ENCODE measurements at places on chromosomes 5 and 9.

- DNase-seq: no peak
These were observed 34.2 kb upstream of the GRPEL2 start for GRCh38 chr5:149310947-149311658.

DNA sequence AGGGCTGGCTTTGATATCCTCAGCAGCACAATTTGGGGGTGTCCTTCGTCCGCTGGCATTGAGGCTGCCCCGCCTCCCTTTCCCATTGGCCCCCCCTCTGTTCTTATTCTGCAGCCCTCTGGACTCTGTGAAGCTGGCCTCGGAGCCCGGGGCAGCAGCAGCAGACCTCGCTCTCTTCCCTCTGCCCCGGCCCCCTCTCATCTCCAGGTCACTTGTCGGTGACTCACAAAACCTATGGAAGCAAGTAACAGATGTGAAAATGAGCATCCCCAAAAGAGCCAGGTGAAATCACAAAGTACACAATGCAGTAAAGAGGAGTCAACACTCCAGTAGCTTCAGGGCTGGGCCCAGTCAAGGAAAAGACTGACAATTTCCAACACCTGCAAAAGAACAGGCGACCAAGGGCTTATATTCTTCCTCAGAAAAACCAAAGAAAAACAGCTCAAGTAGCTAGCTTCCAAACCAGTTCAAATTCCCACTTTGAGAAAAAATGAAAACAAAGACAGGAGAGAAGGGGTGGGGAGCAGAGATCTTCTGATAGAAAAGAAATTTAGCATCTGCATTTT lies 97.5 kb downstream of the ZNF608 start:
- no peak for DNase-seq

- DNase-seq: no peak
These were observed 129.5 kb downstream of the NIPBL start for GRCh38 chr5:37005946-37006540.

- no peak for DNase-seq
These were observed 165.5 kb upstream of the CD180 start for GRCh38 chr5:67361932-67362729.

GRCh38 chr5:102895234-102895633 lies 140.1 kb downstream of the PAM start:
- DNase-seq: no peak

- DNase-seq: no peak
These were observed 412.7 kb downstream of the ACTL7B start for GRCh38 chr9:108443019-108443633.

DNA sequence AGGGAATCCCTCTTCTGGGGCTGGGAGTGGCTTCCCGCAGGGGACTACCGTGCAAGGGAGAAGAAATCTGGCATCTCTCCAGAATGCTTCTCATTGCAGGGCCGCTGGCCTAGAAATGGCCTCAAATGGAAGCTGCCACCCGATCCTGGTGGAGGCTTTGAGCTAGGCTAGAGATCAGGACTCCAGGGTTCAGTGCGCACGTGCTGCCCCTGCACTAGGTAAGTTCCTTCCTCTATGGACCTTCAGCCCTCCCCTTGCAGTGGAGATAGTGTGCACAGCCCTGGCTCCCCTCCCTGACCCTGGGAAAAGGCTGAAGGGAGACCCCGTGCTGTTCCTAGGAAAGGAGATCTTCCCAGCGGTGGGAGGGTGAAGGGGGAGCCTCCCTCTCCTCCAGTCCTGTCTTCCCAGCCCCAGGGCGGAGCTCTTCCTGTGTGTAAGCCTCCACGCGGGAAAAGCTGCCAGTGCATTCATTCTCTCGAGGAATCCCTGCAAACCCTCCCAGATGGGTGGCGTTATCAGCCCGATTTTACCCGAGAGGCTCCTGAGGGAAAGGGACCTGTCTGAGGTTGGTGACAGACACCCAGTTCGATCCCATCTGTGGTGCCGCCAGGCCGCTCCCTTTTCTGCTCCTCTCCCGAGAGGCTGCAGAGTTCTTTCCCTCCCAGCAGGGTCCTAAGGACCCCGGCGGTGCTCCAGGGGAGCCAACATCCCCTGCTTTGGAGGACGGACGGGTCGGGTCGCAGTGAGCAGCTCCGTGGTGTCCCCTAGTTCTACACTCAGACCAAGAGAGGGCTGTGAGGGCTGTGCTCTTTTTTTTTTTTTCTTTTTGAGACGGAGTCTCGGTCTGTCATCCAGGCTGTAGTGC lies 1.4 kb upstream of the CERCAM start:
- no peak for DNase-seq

- no peak for DNase-seq
These were observed 70.4 kb upstream of the CTSV start for GRCh38 chr9:97109194-97109811.

DNA sequence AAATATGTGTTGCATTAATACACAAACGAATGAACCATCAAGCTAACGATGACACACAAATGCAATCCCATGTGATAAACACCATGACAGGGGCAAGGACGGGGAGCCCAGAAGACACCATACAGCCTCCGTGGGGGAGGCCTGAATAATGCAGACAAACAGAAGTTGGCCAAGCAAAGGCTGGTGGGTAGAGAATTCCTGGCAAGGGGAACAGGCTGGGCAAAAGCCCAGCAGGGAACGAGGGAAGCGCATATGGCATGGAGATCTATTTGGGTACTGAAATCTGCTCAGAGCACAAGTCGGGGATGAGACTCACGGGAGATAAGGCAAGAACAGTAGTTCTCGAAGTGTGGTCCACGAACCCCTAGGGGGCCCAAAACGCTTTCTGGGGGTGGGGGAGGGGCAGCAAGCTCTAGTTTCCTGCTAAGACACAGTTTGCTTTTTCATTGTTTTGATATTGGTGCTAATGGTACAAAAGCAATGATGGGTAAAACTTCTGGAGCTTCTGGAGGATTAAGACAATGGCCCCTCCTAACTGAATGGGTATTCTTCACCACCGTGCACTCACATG lies 42.9 kb upstream of the FBXW11 start:
- no peak for DNase-seq
